Putamen (tissue), 1 donor: ENCODE measurements at places on chromosomes 11 and 22.

- no peak for DNase-seq
Measured at GRCh38 chr11:118462178-118462577, 25.9 kb downstream of the KMT2A start.

DNA sequence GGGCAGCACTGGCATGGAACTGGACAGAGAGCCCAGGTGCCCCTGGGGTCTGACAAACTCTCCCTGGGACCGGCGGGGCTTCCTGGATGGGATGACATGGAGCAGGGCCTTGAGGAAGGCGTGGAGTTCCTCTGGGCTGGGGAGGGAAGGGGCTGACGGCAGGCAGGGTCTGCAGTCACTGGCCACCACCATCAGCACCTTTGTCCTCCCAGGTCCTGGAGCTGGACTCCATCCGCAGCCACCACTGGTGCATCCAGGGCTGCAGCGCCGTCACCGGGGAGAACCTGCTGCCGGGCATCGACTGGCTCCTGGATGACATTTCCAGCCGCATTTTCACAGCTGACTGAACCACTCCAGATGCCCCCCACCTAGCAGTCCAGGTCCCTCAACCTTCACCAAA is 5.7 kb upstream of the SNX15 start:
- no peak for DNase-seq

- DNase-seq, result no peak
Measured at GRCh38 chr11:115581871-115582639, 77.8 kb upstream of the CADM1 start.

DNA sequence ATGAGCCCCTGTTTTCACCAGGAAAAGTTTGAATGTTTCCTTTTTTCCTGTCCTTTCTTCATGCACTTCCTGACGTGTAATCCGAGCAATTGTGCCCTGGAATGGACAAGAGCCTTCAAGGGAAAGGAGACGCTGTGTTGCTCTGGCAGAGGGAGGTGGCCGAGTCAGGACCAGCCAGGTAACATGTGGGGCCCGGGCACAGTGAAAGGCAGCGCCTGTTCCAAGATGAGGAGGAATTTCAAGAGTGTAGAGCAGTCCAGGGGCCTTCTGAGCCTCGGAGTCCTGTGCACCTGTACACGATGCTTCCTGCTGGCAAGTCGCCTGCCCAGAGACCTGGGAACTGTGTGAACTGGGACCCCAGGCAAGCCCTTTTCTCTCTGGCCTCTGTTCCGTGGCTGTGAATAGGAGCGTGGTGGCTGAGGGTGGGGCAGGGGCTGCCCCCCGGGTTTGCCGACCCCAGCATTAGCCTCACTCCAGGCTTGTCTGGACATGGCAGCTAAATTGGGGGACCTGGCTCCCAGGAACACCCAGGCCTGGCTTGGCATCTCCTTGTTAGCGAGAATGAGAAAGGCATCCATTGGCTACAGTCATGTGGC is 92.0 kb downstream of the MYEOV start:
- DNase-seq, result no peak

GRCh38 chr11:111531136-111531535 is 9.4 kb upstream of the LAYN start:
- no peak for DNase-seq

- DNase-seq, result no peak
Measured at GRCh38 chr11:49432242-49432848, 223.9 kb upstream of the FOLH1 start.

GRCh38 chr22:38489561-38490145 is 16.5 kb downstream of the DDX17 start:
- DNase-seq, result no peak

DNA sequence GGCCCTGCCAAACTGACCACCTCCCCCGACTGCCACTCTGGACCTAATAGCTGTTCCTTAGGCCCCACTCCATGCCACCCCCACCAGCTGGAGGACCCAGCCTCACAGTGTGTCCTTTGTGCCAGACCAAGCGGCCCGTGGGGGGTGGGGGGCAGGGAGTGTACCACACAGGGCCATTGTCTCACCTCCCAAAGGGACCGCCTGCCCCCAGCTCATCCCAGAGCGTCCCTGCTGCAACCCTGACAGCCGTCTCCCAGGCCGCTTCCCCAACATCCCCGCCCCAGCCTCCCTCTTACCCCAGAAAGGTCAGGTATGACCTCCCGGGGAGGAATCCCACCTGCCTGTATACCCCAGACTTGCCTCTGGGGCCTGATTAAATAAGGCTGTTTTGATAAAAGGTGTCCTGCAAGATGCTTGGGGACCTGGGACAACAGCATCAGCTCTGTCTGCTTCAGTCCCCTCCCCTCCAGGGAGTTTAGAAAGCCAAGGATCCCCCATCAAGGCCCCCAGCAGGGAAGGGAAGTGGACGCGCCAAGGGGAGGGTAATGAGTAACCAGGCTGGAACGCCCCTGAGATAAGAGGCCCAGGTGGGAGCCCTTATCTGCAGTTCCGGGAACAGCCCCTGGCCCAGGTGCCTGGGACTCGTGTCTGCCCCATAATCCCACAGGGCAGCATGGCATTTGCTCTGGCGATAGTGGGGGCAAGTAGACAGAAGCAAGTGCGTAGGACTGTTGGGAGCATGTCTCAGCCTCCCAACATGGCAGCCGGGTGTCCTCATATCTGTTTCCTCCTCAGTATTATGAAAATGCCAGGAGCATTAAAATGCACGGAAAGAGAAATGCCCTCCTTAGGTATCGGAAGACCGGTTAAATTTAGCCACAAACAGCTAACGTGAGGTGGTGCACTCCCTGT is 9.0 kb downstream of the CDC42EP1 start:
- peak; percentile 91 for DNase-seq

DNA sequence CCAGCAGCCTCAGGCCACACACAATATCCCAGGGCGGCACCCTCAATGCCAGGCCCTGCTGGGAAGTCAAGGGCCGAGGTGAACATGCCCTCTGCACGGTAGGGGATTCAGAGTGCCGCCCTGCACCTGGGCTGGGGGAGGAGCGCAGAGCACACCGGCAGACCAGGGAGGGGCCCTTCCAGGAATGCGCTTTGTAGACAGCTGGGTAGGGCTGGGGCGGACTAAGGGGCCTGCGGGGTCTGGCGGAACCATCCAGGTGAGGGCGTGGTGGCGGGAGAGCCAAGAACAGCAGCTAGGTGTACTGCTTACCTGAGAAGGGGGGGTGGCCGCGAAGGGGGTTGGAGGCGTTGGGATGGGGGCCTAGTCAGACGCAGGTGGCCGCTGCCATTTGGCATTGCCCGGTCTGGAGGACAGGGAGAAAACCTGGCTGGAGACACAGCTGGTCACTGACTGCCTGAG is 26.0 kb downstream of the DUSP8 start:
- no peak for DNase-seq

DNA sequence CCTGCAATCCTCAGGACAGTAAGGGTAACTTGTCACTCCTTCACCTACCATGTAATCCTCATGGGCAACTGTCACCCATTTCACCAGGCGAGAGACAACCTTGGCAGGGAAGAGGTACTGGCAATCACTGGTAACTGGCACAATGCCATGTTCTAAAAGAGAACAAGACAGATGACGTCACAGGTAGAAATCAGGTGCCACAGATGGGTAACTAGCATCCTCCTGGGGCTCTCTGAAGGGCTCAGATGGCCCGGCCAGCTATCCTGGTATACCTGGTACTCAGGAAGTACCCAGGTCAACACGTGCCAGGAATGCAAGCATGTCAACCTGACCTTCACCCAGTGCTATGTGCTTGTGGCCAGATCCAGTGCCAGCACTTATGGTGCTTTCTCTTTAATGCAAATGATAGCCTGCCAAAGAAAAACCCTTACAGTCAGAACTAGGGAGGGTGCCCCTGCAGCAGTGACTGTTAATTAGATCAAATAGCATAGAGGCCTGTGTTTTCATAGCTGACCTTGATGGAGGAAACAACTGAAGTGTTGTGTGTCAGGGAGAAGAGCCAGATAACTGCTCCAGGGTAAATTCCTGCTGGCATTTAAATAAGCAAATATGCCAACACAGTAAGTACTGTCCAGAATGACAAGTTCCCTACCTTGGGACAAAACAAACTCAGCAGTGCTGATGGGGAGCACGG is 36.2 kb downstream of the THOC5 start:
- DNase-seq, result no peak

GRCh38 chr11:76764941-76765665 is 18.1 kb upstream of the TSKU start:
- no peak for DNase-seq

DNA sequence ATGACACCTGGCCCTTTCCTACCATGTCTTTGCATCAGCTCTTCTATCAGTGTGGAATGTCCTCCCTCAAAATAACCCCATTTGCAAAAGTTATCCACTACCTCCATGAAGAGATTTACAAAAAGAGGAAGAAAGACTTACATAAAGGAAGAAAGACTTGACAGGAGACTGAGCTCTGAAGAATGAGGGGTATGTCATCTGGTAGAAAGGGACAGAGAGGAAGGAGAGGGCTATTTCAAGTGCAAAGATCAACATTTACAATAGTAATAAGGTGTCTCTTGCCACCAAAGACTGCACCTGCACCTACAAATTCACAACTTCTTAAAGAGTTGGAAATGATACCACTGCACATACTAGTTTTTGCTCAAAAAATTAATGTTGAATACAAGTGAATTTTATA is 18.2 kb downstream of the PAK1 start:
- no peak for DNase-seq

GRCh38 chr11:62664405-62665074 is 470 bp downstream of the C11orf98 start:
- no peak for DNase-seq

- DNase-seq, result no peak
Measured at GRCh38 chr11:123185326-123185725, 9.7 kb downstream of the CLMP start.

- DNase-seq, result no peak
Measured at GRCh38 chr11:63903884-63904283, 13.1 kb downstream of the RCOR2 start.

DNA sequence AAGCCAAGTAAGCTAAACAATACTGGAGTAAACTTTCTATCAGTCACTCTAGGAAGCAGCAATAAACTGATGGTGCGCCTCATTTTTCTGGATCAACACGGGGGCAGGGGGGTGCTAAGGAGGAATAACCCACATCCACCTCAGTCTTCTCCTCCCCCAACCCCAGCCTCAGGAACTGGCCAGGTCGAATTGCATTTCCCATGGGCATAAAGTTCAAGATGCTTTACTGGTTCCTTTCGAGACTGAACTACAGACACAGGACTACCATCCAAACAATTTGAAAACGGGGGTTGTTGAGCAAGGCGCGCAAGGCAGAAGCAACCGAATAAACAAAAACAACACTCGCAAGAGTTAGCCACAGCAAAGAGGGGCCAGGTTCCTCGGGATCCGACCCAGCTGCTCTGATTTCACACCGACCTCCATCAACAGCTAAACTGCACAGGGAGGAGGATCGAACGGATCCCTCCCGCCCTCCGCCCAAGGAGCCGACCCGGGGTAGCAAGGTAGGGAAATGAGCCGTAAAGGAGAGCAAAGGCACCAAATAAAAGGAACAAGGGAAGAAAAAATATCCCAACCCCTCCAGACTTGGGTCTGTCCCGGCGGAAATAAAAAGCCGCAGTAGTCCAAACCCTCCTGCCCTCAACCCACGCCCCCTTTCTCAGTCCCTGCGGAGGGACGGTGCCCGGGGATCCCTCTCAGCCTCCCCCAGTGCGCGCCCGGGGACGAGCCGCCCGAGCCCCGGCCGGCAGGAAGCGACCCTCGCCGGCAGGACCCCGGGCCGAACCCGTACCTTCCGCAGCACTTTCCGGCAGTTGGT is 801 bp downstream of the SESN3 start:
- DNase-seq, result no peak

DNA sequence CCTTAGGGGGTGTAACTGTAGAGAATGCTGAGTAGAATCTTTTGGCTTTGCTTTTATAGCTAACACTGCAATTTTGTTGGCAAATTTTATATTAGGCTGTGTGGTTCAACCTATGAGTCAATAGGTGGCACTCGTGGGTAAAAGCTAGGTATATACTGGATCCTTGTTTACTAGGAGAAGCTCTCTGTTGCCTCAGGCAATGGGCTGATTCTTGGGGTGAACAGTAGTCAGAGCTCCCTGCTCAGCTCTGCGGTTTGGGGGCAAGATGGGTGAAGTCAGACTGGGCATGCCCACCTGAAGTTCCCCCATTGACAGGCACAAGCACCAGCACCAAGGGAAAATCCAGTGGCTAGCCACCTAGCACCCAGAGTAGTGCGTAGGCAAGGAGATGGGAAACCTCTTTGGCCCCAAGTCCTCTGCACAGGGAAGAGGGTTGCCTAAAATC is 238.7 kb downstream of the FAM181B start:
- no peak for DNase-seq

DNA sequence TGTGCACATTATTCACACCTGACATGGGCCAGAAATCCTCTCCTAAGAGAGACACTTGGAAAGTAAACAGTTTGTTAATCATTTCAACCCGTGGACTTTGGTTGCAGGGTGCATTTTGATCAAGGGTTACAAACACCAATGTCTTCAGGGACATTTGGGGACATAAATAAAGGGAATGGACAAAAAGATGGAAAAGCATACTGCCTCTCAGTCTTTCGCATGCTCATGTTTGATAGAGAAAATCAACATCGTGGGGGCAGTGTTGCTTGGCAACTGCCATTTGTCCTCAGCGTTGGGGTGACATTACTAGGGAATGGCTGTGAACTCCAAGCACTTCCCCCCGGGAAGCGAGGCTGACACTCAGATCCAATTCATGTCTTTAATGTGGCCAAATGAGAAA is 114.7 kb upstream of the OR4B1 start:
- no peak for DNase-seq

GRCh38 chr11:94732617-94733281 is 35.4 kb upstream of the AMOTL1 start:
- DNase-seq, result no peak

GRCh38 chr11:43756575-43756974 is 76.0 kb downstream of the HSD17B12 start:
- DNase-seq, result no peak

DNA sequence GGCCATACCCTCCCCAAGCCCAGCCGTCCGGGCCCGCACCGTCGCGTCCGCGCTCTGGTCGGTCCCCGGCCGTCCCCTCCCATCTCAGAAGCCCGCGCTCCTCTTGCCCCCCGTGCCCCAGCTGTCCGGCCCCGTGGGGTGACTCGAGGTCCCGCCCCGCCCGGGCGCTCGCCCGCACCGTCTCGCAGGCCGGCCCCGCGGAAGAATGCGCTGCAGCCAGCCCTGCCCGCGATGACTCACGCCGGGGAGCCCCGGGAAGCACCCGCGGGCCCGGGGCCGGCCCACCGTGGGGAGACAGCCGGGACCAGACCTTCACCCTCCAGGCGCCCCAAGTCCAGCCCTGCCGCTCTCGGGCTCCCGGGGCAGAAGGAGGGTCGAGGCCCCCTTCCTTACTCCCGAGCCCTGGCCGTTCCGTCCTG is 320 bp upstream of the PHLDA2 start:
- DNase-seq, result no peak
